A172 (cell line): ENCODE measurements at places on chromosomes 4 and X.
A peak's percentile ranks its signal among the peaks of the same experiment; 100 is the strongest.

- no peak for DNase-seq
Measured at GRCh38 chrX:21939906-21940305, 603 bp upstream of the SMS start.

DNA sequence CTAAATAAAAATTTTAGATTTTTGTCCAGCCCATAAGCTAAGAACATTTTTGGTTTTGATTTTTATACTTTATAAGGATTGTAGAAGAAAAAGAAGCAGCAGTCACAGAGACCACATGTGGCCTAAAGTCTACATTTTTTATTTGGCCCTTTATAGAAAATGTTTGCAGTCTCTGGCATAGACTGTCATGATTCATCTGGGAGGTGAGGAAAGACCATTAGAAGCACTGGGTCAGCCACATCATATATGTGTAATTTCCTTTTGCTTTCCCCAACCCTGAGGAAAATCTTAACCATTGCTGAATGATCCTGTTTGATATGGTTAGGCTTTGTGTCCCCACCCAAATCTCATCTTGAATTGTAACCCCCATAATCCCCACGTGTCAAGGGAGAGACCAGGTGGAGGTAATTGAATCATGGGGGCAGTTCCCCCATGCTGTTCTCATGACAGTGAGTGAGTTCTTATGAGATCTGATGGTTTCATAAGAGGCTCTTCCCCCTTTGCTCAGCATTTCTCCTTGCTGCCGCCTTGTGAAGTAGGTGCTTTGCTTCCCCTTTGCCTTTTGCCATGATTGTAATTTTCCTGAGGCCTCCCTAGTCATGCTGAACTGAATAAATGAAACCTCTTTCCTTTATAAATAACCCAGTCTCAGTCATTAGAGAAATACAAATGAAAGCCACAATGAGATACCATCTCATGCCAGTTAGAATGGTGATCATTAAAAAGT, 12.1 kb upstream of the COPS4 start:
- DNase-seq = no peak

GRCh38 chr4:159071178-159071968, 31.5 kb upstream of the RAPGEF2 start:
- DNase-seq = peak; percentile 66

GRCh38 chr4:94304365-94304971, 38.2 kb downstream of the HPGDS start:
- peak; percentile 6 for DNase-seq

- DNase-seq = no peak
Measured at GRCh38 chrX:94123062-94123461, 449.1 kb downstream of the FAM133A start.

- no peak for DNase-seq
Measured at GRCh38 chrX:153474718-153475117, 4.3 kb upstream of the HAUS7 start.

- no peak for DNase-seq
Measured at GRCh38 chr4:787561-787981, 38.4 kb downstream of the CPLX1 start.

DNA sequence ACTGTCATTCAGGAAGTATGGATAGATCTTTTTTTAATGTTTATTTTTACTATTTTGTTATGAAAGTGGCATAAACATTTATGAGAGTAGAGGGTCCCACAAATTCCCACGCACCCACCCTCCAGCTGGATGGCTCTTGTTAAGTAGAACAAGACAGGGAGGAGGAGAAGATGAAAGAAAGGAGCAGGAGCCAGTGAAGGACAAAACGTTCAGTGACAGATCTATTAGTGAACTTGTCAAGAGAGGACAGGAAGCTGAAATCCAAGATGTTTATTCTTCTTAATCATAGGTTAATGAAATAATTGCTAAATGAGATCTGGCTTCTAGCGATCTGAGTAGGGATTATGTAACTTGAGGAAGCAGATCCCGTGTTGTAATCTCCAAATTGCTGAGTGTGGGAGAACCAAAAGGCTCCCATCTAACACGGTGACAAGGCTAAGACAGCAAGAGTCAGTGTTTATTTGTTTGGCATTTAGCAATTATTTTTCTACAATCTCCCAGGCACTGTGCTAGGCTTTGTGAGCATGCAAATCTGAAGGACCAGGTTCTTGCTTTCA, 162.5 kb downstream of the SHROOM3 start:
- DNase-seq = no peak

GRCh38 chr4:183821076-183821853, 83.8 kb upstream of the STOX2 start:
- DNase-seq = no peak

GRCh38 chrX:37871626-37872302, 24.4 kb upstream of the DYNLT3 start:
- DNase-seq = peak; percentile 88

GRCh38 chrX:109187473-109188168, 294.3 kb downstream of the GUCY2F start:
- DNase-seq = no peak

DNA sequence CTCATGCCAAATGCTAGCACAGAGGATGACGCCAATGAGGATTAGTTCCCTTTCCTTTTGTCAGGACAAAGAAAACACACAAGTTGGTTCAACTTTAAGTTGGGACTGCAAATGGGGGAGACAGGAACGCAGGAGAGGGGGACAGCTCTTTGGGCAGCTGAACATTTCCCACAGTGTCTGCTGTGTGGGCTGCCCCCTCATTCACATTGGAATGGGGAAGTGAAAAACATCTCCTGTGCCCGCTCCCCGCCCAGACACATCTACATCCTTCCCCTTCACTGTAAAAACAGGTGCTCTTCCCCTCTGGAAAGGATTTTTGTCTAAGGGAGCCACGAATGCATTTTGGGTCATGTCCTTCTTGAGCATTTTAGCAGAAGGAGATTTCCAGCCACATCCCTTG, 44.5 kb upstream of the TBC1D9 start:
- DNase-seq = no peak

DNA sequence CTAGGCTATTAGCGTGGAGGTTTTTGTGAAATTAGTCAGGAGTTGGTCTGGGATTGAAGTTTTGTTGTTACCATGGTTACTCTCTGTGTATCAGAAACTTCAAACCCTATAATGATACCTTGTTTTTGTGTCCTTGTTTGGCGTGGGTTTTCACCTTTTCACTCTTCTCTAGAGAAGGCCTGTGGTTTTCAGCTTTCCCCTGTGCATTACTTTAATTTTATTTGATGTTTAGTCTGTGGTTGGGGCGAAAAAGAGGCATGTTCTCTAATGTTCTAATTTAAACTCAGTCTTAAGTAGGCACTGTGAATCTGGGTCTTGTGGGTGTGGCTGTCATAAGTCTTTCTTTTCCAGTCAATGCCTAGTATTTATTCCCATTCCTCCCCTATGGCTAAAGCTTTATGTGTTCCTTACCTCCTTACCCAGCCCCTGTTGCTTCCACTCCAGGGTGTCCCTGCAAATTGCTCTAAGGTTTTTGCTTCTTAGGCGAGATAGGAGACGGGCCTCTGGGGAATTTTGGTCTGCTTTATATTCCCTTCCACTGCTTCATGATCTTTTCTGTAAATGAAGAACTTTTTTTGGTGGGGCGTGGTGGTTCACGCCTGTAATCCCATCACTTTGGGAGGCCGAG, 326.3 kb upstream of the ZCCHC13 start:
- no peak for DNase-seq

- DNase-seq = no peak
Measured at GRCh38 chrX:40172401-40173142, 74.8 kb upstream of the BCOR start.

DNA sequence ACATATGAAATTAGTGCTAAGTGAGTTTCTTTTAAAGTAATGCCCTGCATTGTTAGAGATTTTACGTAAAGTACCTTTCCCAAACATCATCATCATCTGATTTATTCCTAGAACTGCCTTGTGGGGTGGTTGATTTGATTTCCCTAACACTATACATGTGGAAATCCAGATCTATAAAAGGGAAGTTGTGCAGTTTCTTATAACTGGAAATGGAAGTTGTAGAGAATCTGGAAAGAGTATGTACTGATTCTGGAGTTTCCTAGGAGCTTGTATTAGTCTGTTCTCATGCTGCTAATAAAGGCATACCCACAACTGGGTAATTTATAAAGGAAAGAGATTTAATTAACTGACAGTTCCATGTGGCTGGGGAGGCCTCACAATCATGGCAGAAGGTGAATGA, 47.9 kb downstream of the BMP2K start:
- DNase-seq = no peak

DNA sequence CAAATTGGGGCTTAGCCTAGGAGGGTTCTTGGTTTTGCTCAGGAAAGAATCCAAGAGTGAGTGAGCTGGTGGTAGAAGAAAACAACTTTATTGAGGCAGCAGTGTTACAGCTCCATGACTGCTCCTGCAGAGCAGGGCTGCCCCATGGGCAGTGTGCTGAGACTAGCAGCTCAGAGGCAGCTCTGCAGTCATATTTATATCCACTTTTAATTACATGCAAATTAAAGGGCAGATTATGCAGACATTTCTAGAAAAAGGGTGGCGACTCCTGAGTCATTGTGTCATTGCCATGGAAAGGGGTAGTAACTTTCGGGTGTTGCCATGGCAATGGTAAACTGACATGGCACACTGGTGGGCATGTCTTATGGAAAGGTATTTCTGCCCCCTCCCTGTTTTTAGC, 202.2 kb downstream of the CLCN4 start:
- DNase-seq = no peak

GRCh38 chr4:4791299-4792111, 68.0 kb upstream of the MSX1 start:
- no peak for DNase-seq

- DNase-seq = no peak
Measured at GRCh38 chr4:40311811-40312346, 23.3 kb upstream of the CHRNA9 start.

- DNase-seq = no peak
Measured at GRCh38 chr4:90198086-90198847, 71.1 kb downstream of the CCSER1 start.

DNA sequence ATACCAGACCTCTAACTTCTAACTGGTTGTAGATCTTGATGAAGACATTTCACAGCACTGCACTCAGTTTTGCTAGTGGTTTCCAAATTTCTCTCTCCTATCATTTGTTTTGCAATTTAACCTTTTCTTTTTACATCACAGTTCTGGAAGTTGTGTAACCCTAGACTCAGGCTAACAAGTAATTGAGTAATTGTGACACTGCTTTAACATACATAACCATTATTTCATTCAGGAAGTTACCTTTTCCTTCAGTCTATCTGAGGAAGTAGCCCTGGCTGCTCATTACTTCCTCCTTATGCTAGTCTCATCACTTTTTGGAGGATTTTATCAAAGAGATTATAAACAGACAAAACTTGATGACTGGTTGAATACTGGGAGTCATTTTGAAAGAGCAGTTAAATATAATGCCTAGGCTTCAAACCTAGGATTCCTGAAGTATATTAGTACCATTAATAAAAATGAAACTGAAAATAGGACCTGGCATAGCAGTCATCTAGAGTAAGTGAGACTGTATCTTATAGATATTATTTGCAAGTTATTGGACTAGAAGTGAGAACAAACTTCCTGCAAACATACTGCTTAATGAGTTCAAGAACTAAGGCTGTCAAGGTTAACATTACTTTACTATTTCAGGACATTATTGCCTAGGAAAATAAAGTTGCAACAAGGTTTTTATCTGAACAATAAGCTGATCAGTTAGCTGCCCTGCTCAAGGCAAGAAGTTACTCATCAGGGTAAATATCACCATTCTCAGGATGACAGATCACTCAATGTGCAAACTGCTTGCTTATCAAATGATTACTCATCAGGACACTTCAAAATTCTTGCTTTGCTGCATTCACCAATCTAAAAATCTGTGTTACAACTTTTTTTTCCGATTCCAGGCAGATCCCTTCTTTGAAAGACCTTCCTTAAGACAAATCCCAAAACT, 25.6 kb upstream of the TEX13C start:
- no peak for DNase-seq

DNA sequence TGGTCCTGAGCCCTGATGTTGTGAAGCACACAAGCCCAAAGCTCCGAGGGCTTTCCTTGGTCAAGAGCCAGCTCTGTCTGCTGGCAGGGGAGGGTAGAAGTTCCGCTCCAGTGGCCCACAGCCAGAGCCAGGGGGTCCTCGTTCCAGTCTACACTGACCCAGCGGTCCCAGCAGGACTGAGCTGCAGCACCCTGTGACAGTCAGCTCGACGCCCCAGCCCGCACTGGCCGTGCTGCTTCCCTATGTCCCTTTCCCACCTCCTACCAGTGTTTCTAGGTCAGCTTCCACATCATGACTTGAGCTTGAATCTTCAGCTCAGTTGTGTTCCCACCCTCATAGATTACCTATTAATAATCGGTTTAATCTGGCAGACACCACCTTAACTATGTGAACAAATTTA, 22.5 kb upstream of the DCTD start:
- DNase-seq = no peak

DNA sequence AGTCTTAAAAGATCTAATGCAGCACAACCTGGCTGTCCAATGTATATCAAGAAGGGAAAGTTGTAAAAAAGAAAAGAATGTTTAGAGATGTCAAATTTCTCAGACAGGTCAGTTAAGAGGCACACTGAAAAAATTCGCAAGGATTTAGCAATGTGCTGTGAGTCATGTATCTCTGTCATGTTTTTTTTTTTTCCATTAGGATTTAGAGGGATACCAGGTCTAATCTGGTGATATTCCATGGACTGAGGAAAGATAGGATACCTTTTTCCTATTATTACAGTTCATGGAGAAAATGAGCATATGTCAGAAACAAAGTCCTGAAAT, 815.4 kb upstream of the PCDH10 start:
- peak; percentile 32 for DNase-seq

- DNase-seq = no peak
Measured at GRCh38 chr4:151038452-151039157, 23.5 kb upstream of the LRBA start.

DNA sequence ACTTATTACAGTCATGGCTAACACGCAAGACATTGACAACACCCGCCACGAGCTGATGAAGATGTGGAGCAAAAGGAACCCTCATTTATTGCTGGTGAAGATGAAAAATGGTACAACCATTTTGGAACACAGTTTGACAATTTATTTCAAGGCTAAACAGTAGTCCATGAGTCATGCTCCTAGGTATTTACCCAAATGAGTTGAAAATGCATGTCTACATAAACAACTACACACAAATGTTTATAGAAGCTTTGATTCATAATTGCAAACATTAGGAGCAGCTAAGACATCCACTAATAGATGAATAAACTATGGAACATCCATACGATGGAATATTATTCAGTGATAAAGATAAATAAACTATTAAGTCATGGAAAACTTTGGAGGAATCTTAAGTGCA, 580.1 kb downstream of the RAPGEF2 start:
- DNase-seq = no peak

- DNase-seq = no peak
Measured at GRCh38 chrX:9533611-9534010, 68.8 kb downstream of the TBL1X start.

DNA sequence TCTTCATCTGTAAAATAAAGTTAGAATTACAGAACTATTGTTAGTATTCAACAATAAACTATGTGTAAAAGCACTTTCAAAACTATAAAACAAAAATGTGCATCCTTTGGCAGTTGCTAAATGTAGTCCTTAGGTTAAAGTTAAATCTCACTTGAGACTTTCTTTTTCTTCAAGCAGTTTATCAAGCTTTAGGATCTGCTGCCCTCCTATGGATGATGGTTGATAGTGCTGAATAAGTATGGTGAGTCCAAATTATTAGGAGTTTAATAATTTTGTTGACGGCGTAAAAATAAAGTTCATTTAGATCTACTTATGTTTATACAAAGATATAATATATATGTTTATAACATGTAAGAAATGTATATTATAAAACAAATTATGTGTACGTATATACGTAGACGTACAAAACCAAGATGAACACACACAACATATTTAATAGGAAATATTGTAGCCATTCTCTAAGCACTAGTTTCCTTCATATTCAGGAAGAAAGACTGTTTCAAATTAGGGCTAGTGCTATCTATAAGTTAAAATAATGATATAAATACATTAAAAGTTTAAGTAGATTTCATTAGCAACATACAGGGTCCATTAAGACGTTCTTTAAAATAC, 22.3 kb downstream of the UGT2A2 start:
- peak; percentile 18 for DNase-seq
